ENCODE measurements at places on chromosomes 3 and 15.
A peak's percentile ranks its signal among the peaks of the same experiment; 100 is the strongest.

DNA sequence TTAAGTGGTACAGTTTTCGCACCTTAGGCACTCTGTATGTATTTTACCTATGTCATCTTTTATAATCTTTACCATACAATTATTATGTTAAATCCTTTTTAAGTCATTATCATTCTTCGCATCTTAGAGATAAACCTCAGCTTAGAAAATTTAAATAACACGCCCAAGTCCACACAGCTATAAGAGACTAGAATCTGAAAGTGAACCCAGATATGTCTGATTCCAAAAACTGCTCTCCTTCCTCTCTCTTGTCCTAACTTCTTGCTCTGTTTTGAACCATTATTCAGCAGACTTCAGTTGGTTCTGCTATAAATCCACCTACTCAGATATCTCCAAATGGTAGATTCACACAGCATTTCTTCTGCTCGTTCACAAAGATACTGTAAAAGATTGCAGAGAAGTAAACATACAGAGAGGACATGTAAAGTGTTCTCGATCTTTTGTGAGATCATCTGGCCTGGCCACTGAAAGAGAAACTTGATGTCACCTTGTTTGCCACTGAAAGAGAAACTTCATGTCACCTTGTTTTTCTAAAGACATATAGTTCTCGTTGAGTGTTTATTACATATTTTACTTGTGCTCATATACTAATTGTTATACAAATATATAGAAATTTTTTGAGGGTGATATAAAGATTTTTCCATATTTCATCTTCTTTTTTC, 533.2 kb downstream of the GRM7 start:
- no peak for DNase-seq

DNA sequence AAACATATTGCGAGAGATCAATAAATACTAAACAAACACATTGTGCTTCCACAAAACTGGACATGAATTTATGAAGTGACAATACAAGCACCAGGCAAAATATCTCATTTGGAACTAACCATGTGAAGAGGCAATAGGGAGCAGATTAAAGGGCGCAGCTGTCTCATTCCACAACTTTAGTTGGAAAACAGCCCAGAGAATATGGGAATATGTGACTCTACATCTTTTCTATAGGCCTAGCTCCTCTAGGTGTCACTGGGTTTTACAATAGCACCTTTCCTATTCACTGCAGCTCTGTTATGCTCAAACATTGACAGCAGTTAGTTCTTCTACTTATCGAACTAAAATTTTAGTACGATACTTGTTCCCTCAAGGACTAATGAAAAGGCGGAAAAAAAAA, 866.3 kb upstream of the GBE1 start:
- no peak for DNase-seq

- no peak for DNase-seq
Observed at GRCh38 chr3:59321881-59322540, 272.2 kb upstream of the CFAP20DC start.

GRCh38 chr15:45116482-45117307, 2.6 kb downstream of the DUOXA2 start:
- no peak for DNase-seq

DNA sequence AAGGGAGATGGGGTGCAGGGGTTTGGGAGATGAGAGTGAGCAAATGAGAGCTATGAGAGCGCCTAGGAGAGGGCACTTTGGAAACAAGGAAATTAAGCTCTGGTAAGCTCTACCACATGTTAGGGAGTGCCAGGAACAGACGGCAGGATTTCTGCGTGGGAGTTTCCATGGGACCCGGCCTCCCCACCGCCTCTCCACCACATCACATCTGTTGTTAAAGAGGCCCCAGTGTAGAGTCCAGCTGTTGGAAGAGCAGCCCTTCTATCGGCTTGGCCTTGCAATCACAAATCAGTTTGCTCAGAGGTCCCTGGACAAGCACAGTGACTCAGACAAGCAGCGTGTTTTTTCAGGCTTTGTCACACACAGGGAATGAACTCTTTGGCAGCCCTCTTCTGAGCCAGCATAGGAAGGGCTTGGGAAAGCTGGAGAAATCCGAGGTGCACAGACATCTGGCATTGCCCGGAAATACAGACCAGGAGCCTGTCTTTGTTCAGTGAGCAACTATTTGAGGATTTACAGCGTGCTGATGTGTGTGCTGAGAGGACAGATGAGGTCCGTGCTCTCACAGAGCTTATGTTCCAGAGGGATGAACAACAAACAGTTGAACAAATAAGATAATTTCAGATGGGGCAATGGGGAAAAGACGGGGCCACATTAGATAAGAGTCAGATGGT, 370.6 kb upstream of the PROK2 start:
- peak; percentile 77 for DNase-seq

DNA sequence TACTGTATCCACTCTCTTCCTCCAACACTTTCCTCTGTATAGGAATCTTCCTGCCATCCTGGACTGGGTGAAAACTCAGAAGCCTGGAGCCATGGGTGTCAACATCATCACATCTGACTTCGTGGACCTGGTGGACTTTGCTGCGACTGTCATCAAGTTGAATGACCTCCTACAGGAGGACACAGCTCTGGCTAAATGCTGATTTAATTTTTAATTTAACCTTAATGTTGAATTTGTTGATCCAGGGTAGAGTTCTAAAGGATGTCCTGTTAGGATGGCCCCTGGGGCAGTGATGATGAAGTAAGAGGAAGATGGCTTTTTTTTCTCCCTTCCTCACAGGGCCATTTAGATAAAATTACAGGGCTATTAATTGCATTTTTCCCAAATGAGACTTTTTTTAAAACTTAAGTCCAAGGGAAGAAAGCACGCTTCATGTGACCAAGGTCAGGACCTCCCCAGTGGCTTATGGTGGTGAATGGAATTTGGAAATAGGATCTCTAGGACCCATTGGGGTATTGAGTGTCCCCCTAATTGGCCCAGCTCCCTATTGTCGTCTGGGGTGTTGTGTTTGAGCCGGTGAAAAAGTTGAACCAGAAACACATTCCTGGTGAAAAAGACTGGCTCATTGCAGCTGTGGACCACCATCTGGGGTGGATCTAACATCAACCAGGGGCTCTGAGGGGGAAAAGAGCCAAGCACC, 125.7 kb upstream of the ZBED2 start:
- DNase-seq = no peak
